ENCODE measurements at places on chromosomes 1 and 21.

DNA sequence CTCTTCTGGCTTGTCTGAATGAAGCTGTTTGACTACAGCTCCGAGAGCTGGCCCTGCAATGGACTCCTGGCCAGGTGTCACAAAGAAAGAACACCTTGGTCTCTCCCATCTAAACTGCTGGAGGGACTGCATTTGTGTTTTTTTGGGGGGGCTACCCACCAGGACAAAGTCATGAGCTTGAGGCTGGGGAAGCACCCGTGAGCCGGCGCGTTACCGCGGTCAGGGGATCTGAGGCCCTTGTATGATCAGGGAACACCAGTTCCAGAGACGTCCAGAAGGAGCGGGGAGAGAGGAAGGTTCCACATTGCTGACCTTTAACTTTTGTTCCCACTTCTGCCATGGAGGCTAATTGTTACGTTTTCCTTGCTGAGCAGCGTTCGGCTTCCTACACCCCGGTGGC, 84.5 kb upstream of the C1orf174 start:
- no peak for DNase-seq

DNA sequence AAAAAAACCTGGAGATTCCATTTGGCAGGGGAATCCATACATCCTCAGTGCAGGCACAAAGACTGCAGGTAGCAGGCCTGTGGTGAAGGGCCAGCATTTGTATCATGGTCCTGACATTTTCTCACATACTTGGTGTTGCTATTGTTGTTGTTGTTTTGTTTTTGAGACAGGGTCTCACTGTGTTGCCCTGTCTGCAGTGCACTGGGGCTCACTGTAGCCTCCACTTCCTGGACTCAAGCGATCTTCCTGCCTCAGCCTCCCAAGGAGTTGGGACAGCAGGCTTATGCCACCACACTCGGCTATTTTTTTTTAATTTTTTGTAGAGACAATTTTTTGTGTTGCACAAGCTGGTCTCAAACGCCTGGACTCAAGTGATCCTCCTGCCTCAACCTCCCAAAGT, 140.8 kb upstream of the ZNF644 start:
- no peak for DNase-seq

GRCh38 chr1:174391716-174392115, 56.0 kb upstream of the GPR52 start:
- no peak for DNase-seq

DNA sequence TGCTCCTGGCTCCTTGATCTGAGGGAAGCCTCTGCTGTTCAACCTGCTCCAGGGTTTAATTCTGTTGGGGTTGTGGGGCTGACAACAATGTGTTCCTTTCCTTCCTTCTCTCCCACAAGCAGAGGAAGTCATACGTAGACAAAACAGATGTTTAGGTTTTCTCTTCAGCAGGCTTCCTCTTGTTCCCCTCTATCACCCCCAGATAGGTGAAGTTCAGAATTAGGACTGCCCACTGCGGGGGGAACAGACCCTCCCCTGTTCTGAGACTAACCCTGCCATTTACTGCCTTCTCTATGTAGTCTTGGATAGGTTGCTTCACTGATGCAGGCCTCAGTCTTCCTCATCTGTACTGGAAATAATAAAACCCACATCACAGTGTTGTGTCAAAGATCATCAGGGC, 30.0 kb upstream of the NRDC start:
- DNase-seq: no peak

GRCh38 chr1:175133673-175134435, 58.7 kb downstream of the KIAA0040 start:
- no peak for DNase-seq

DNA sequence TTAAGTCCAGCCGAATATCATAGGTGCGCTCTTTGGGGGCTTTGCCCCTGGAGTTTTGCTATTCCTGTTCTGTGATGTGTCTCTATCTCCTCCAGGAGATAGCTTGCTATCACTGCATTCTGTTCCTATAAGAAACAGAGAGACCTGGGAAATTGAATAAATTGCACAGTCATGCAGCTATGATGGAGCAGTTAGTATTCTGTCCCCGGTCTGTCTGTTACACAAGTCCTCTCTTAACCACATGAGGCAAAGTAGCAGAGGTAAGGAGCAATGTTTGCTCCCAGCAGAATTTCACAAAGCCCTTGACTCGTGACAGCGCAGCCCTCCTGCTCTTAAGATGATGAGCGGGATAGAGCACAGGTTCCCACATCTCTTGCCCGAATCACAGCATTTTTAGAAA, 63.9 kb upstream of the GRHL3 start:
- no peak for DNase-seq

DNA sequence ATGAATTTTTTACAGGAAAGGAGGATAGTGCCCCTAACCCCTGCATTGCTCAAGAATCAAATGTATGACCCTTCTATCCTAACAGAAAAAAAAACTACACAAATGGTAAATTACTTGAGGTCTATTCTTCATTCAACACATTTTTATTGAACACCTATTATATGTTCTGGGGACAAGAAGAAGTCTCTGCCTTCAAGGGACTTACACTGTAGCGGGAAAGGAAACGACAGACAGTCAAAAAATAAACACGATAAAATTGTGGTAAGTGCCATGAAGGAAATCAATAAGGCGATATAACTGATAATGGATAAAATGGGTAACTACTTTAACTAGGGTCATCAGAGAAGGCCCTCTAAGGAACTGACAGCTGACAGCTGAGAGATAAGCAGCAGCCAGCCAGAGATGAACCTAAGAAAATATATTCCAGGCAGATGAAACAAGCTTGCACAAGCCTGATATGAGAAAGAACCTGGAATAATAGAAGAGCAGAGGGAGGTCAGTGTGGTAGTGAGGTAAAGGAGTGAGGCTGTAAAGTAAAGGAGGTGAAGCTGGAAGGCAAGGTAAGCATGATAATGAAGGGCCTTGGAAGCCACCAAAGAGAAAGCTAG, 66.4 kb downstream of the PHTF1 start:
- no peak for DNase-seq

GRCh38 chr1:230661976-230662375, 19.7 kb downstream of the COG2 start:
- no peak for DNase-seq

DNA sequence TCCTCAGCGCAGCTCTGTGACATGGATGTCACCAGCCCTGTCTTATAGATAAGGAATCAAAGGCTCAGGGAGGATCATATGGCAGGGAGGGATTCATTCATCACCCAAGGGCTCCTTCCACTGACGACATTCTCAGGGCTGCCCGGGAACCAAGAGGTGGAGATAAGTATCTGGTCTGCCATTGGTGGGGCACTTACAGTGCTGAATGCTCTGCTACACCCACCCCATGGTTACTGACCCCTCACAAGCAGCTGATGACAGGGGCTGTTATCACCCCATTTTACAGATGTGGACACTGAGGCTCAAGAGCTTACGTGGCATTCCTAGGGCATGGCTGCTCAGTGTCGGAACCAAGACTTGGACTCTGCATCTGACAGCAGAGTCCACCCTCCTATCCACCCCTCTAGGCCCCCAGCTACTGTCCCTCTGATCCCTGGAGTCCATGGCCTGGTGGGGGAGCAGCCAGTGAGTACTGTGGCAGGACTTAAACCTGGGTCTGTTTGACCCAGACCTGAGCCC, 155.1 kb downstream of the PTPRU start:
- no peak for DNase-seq

DNA sequence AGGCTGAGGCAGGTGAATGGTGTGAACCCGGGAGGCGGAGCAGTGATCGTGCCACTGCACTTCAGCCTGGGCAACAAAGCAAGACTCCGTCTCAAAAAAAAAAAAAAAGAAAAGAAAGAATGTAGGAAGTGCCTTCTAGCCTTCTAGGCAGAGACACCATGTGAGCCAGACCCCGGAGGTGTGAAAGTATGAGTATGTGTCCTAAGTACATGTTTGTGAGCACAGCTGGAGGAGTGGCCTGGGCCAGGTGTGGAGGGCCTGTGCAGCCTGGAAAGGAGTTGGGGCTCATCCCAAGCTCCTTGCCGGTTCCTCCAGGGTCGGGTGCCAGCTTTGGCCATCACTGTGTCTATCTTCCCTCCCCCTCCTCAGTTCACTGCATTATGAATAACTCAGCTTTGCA, 13.0 kb downstream of the SOX13 start:
- DNase-seq: no peak

- no peak for DNase-seq
Measured at GRCh38 chr1:247385283-247385682, 30.7 kb upstream of the NLRP3 start.

GRCh38 chr1:87872692-87873091, 544.0 kb downstream of the LMO4 start:
- no peak for DNase-seq

DNA sequence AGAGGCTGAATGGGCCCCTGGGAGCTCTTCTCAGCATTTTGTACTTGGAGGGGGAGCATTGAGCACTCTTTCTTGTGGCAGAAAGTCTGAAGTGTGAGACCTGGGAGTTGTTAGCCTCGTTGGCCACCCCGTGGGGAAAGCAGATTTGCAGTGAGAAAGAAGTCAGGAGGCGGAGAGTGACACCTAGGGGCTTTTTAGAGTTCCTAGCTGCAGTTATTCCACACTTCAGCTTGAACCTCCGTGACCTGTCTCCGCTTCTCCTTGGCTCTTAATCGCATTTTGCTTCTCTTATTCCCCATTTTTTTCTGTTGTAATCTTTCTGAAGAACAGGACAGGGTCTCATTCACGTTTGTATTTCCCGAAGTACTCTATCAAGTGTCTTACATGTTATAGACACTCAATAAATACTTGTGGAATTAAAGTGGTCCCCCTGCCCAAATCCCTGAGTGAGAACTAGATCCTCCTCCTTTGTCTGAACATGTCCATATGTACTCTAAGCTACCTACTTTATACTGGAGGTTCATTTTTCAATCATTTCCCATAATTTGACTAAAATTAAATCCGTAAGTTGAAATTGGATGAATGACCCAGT, 14.5 kb upstream of the C1orf141 start:
- DNase-seq: peak; percentile 57

DNA sequence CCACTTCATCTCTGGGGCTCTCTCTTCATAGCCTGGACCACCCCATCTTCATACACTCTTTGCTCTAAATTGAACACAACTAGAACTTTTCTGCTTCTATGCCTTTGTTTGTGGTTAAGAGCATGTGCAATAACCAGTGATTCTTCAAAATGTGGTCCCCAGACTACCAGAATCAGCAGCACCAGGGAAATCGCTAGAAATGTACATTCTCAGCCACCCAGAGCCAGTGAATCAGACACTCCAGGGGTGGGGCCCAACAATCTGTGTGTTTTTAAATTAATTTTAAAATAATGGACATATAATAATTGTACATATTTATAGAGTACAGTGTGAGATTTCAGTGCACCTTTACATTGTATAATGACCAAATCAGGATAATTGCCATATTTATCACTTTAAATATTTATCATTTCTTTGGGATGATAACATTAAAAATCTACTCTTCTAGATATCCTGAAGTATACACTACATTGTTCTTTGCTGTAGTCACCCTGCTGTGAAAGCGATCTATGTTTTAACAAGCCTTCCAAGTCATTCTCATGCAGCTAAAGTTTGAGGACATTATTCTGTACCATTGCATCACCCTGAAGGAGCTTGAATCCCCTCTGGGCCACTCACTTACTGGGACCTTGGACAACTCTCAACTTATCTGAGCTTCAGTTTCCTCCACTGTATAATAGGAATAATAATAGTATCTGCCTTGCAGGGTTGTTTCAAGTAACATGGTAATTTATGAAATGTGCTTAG, 10.8 kb downstream of the GRHL3 start:
- no peak for DNase-seq

GRCh38 chr1:100034470-100034869, 64.7 kb downstream of the SLC35A3 start:
- DNase-seq: no peak

- DNase-seq: no peak
Measured at GRCh38 chr1:201434266-201434665, 12.7 kb upstream of the TNNI1 start.

DNA sequence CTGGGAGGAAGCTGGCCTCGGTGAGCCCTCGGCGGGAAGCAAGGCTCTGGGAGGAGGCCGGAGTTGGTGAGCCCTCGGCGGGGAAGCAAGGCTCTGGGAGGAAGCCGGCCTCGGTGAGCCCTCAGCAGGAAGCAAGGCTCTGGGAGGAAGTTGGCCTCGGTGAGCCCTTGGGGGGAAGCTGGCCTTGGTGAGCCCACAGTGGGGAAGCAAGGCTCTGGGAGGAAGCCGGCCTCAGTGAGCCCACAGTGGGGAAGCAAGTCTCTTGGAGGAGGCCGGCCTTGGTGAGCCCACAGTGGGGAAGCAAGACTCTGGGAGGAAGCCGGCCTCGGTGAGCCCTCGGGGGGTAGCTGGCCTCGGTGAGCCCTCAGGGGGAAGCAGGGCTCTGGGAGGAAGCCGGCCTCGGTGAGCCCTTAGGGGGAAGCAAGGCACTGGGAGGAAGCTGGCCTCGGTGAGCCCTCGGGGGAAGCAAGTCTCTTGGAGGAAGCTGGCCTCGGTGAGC, 36.0 kb downstream of the KRTAP10-1 start:
- DNase-seq: peak; percentile 18

- no peak for DNase-seq
Measured at GRCh38 chr1:167912294-167912693, 1.6 kb downstream of the ADCY10 start.

GRCh38 chr1:35500439-35500838, 56.8 kb downstream of the KIAA0319L start:
- DNase-seq: no peak

GRCh38 chr1:59427155-59427554, 130.3 kb downstream of the FGGY start:
- DNase-seq: no peak

DNA sequence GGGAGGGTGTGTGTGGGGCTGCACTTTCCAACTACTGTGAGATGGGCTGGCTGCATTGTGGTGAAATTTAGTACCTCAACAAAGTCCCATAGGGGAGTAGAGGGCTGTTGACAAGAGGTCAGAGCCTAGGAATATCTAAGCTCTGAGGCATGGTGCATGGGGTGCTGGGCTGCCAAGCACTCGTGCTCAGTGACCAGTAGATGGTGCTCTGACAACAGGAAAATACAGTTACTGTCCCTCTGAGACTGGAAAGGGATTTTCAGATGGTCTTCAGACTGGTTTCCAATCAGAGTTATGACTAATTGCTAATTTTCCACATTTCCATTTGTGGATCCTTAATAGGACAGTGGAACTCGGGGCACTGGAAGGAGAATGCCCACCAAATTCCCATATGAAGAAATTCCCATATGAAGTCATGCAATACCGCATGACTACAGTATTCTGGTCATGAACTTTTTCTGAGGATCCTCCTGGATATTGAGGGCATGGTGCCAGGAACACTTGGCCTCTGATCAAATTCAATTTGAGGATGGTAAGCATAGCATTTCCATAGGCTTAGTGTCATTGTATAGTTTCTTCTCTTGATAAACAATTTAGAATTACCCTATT, 4.1 kb upstream of the CACNA1E start:
- peak; percentile 17 for DNase-seq

- DNase-seq: no peak
Measured at GRCh38 chr1:240765732-240766363, 153.9 kb upstream of the GREM2 start.

GRCh38 chr1:206469933-206470691, at the start of gene IKBKE:
IKBKE (plus strand) TSS chr1:206470476; CDS start chr1:206473228, 2,752 bp downstream.
- peak; percentile 56 for DNase-seq

- DNase-seq: no peak
Measured at GRCh38 chr21:44696572-44696971, 400 bp upstream of the KRTAP10-12 start.

Data from CD4-positive, alpha-beta T cell treated with Interferon gamma for 1 hour (primary cell).